ENCODE measurements at places on chromosomes 5 and 9. TPM values are rescaled to one million over a fixed set of nuclear protein-coding genes. Genes with fewer than 3 reads are reported as not detected.

GRCh38 chr5:42668254-42668653, 88.4 kb upstream of the CCDC152 start:
- DNase-seq = no peak

Gene OR1N2
- polyA plus RNA-seq = not detected

DNA sequence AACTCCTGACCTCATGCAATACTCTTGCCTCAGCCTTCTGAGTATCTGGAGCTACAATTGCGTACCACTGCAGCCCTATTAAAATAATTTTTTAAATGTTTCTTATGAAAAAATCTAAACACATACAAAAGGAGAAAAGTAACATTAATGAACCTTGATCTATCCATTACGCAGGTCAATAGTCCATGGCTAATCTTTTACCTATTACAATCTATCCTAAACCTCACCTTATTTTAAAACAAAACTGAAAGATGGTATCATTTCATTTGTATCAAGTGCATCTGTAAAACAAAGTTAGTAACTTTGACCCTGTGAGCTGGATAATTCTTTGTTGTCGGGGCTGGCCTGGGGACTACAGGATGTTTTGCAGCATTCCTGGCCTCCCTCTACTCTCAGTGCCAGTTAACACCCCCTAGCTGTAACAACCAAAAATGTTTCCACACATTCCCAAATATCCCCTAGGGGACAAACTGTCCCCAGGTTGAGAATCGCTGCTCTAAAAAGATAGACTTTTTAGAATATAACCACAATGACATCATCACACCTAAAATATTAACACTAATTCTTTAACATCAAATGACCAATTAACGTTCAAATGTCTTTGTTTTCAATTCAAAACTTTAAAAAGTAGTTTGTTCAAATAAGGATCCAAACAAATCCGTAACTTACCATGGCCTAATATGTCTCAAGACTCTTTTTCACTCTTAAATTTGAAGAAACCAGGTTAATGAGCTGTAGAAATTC, 54.8 kb downstream of the RNF38 start:
- DNase-seq = no peak

DNA sequence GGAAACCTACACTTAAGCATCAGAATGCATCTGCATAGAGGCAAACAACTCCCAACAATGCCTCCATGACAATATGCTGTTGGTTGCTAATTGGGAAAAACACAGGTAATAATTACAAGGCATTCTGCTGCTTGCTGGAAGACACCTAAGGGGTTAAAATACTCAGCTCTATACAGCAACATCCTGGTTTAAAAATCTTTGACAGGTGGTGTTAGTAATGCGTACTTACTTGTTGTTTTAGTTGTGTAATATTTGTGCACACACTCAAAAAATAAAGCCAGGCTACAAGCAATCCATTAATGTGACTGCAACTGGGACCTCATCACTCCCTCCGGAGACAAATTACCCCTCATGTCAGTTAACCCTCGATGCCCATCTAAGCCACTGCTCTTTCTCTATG, 126.3 kb upstream of the ELL2 start:
- no peak for DNase-seq

- DNase-seq = no peak
Observed at GRCh38 chr5:19143935-19144334, 844.1 kb downstream of the CDH18 start.

GRCh38 chr5:3261081-3261480, 334.6 kb upstream of the IRX1 start:
- no peak for DNase-seq

GRCh38 chr9:128245421-128246151, 30.2 kb downstream of the GOLGA2 start:
- peak; percentile 59 for DNase-seq

Gene ARID3C
- polyA plus RNA-seq = not detected

Gene LCN15
- polyA plus RNA-seq = 0.13 TPM

DNA sequence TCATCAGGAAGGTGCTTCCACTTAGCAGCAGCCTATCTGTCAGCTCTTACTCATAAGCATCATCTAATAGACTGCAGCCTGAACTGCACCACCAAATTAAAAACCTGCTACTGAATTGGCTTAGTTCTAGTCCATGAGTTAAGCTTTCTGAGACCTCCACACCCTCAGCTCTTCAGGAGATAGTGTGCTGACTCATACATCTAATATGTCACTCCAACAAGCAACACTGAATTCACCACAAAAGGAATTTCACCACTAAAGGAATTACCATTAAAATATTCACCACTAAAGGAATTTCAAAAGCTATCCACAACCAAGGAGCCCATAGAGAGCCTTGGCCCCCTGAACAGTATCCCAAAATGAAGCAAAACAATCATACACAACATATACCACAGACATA, 418.5 kb upstream of the RORB start:
- DNase-seq = no peak

DNA sequence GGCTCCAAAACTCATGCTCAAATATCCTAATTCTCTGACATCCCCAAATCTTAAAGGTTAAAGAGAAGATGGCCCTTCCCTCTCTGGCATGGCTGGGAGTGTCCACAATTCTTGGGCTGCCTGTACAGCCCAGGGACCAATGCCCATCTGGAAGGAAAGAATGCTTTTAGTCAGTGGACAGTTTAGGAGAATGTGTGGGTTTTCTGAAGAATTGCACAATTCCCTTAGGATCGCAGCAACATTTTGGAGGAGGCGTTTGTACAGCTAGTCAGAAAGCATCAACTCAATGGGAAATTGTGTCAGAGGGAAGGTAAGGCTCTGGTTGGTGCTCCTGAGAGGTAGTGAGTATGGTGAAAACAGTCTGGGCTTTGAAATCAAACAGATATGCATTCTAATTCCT, 15.0 kb downstream of the FAM193B start:
- no peak for DNase-seq

- DNase-seq = no peak
Observed at GRCh38 chr5:67095346-67096171, 101.0 kb downstream of the CD180 start.

Gene OTP
- polyA plus RNA-seq = 0.05 TPM

Gene SPINK7
- polyA plus RNA-seq = not detected

GRCh38 chr9:92637326-92637725, 32.6 kb downstream of the IPPK start:
- DNase-seq = no peak

Gene PLPPR1
- not detected for polyA plus RNA-seq

- peak; percentile 55 for DNase-seq
Observed at GRCh38 chr5:176658007-176658599, 10.8 kb downstream of the TSPAN17 start.

- DNase-seq = peak; percentile 37
Observed at GRCh38 chr9:124593651-124594058, 86.5 kb upstream of the NR5A1 start.

Gene SH3RF2
- polyA plus RNA-seq = 0.05 TPM

DNA sequence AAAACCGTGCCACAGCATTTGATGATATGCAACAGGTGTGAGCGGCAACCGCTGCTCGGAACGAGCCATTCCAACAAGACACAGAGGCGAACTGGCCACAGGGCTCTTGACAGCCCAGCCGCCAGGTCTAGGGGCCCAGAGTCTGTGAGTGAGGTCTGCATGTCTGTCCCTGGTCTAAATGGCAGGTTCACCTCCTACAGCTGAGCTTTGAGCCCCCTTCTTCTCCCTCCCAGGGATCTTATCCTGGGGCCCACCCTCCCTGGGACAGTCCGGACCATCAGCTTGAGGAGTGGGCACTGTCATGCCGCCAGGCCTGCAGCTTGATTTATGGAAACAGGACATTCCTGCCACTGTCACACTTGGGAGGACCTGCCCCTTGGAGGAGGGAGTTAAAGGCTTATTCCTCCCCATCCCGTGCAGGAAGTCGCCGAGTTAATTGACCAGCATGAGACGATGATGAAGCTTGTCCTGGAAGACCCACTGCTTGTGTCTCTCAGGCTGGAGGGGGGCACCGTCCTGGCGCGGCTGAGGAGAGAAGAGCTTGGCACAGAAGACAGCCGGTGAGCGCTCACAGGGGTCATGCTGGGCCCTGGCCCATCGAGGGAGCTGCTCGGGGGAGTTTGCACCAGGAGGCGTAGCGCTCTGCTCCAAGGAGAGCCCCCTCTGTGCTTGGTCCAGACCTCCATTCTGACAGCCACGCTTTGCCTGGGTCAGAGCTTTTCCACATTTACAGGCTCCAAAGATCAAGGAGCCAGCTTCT, 35.5 kb upstream of the LRRC14B start:
- DNase-seq = no peak

Gene PCDHB16
- not detected for polyA plus RNA-seq

DNA sequence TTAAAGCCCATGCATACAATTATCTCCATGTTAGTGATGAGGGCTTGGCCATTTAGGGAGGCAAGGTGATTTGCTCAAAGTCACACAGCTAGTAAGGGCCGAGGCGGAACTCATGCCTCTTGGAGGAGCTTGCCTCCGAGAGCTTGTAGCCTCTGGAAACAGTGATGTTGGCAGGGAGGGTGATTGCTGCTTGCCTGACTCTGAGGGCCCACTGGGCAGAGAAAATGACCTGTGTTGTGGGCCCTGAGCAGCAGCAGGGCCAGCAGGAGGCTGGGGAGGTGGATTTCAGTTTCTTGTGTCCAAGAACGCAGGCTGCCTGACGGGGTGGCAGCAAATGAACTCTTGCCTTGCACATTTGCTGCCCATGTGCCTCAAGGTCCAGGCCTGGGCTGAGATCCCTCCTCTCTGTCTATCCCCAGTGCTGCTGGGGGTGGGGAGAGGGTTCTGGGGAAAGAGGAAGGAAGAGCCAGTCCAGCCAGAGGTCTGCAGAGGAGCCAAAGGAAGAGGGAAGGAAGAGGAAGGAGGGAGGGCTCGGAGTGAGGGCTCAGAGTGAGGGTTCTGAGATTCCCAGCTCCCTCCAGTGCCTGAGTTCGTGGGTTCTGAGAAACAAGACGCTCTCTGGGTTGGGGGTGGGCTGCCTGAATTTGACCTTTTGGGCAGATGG, 16.2 kb upstream of the PTGS1 start:
- no peak for DNase-seq

GRCh38 chr9:36132086-36132485, 4.4 kb upstream of the GLIPR2 start:
- DNase-seq = no peak

- no peak for DNase-seq
Observed at GRCh38 chr9:134252084-134252830, 74.0 kb upstream of the RXRA start.

GRCh38 chr9:133419005-133419404, 1.2 kb upstream of the REXO4 start:
- no peak for DNase-seq

DNA sequence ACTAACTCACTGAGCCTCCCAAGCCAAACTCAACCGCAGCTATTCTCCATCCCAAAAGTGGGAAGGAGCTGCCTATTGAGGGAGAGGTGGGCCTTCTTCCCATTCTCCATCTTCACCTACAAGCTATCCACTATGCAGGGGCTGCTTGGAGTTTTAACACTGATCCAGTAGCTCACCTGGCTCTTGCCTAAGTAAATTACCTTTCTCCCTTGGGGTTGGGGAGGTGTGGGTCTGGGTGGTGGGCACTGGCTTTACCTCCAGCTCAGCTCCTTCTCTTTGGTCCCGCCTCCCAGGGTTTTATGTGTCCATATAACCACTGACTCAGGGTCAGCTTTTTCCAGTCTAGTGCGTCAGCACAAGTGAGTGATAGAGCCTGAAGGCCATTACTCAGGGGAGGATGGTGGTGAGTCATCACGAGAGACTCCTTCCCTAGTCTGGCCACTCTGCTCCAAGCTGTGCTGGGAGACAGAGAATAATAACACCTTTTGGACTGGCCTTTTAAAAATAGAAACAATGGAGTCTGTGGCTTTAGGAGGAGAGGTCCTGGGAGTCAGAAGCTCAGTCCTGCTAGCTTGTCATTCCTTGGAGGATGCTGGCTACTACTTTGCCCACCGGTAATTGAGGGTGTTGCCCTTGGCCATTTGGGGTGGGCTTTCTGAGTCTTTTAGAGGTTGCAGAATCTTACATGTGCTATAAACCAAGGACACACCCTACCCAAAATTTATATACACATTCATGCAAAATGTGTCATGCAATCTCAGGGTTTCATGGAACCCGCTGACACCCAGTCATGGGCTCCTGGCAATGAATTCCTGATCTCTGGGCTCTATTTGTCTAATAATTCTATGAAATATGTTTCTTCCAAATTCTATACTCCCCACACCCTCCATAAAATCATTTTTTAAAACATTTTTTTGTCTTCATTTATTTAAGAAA, 35.6 kb upstream of the ATP6V1G1 start:
- peak; percentile 85 for DNase-seq

DNA sequence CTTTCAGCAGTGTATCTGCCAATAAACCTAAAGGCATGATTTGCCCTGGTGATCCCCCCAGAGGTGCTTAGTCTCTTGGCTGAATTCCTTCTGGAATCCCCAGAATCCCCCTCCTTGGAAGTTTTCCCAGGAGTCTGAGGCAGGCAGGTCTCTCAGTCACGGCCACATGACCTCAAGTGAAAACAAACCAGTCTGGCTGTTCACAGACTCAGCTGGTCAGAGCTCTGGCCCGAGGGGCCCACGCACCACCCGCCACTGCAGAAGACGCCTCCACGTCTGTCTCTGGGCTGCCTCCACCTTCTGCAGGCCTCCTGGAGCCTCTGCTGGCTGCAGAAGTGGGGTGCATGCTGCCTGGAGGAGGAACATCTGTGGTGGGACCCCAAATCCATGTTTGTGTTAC, 52.5 kb downstream of the HRH2 start:
- DNase-seq = no peak

- DNase-seq = no peak
Observed at GRCh38 chr5:132017738-132018625, 6.5 kb upstream of the ACSL6 start.

DNA sequence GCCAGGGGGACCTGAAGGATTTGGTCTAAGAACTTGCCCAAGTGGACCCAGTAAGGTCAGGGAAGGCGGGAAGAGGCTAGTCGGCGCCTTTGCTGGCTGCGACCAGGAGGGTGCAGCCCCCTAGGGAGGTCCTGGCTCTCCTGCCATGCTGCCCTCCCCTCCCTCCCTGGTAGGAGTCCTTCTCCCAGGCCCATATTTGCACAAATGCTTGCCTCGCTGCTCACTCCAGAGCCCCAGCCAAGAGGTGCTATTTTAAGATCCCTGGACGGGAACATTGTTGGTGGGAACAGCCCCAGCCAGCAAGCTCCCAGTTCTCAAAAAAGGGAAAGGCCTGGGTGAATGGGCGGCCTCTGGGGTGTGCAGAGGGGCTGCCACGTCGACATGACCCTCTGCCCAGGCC, 4.3 kb upstream of the IL17B start:
- DNase-seq = no peak

GRCh38 chr5:67417839-67418238, 221.2 kb upstream of the CD180 start:
- no peak for DNase-seq

Gene FGF1
- not detected for polyA plus RNA-seq

- no peak for DNase-seq
Observed at GRCh38 chr9:32574858-32575257, 1.9 kb upstream of the NDUFB6 start.

GRCh38 chr5:158746979-158747378, 352.7 kb downstream of the EBF1 start:
- no peak for DNase-seq

- DNase-seq = no peak
Observed at GRCh38 chr9:88749420-88749819, 214.4 kb downstream of the NXNL2 start.

DNA sequence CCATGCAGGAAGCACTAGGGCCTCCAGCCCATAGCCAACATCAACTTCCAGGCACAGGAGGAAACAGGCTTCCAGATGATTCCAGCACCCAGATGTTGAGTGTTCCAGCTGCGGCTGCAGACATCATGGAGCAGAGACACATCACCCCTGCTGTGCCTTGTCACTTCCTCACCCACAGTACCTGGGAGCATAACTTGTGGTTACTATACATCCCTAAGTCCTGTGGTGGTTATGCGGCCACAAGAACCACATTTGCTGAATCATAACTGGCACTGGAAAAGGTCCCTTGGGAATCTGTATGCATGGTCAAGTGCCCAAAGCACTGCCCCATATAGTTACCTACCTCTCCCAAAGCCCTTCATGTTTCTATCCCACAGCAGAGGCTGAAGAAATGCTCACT, 56.6 kb downstream of the WHRN start:
- no peak for DNase-seq
